ENCODE measurements at places on chromosomes 6 and 20.

DNA sequence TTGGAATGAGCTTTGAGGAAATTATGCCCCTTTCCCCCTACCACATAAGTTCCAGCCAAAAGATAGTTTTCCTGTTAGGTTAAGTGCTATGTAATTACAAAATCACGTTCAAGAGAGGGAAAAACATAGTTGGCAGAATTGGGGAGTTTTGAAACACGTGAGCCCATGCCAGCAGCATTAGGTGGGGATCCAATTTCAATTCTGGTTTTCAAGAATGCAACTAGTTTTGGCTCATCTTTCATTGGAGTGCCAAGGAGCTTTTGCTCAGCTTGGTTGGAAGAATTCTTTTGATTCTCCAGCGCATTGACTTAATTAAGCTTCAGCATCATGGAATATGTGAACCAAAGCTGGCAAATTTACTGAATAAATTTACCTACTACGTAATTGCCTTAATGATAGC lies 95.9 kb downstream of the SAMD5 start:
- no peak for DNase-seq

DNA sequence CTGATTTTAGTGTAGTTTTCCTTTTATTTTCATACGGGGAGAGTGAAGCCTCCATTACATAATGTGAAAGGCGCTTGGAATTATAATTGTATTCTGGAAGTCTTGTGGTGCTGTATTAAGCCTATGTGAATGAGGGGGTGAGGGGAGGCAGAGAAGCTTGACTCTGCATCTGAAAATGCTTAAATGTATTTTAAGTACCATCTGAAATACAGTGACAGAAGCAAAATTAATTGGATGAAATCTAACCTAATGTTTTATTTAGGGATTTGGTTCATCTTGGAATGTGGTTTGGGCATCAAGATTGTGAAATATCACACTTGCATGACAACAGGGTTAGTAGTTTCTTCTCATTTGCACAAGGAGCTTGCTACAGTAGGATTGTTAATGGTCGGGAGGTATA lies 41.2 kb downstream of the TMEM200A start:
- no peak for DNase-seq

- no peak for DNase-seq
Measured at GRCh38 chr20:7836076-7836475, 104.2 kb downstream of the HAO1 start.

- no peak for DNase-seq
Measured at GRCh38 chr20:36362261-36362660, 56.1 kb downstream of the DLGAP4 start.

DNA sequence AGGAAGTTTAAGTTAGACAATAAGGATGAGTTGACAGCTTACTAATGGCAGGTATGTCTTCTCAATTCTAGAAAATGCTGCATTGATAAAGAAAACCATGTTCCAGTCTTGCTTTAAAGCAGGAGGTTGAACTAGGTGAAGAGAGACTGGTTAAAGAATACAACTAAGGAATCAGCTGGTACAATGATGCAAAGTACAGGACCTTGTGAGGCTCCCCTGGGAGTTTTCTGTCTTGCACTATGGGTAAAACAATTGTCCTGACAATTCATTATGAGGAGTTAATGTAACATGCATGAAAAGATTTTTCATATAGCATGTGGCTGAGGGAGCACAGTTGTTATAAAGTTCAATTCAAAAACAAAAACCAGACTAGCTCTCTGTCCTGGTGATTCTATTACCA lies 157.2 kb downstream of the BMP2 start:
- no peak for DNase-seq

DNA sequence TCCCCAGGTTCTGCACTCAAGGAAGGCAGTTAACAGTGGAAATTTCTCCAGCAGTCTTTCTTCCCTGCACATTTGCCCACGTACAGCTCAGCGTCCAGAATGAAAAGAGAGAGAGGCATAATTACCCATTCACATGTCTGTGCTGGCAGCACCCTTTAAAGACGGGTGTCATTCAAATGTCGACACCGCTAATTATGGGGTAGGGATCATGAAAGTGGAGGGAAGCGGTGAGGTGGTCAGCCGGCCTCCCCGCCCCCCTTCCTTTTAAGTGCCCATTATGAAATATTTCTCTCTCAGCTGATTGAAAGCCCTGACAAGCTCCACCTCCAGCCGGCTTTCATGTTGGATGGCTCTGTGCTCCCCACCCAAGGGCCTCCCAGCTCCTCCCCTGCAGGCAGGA lies 246.1 kb downstream of the BMP7 start:
- no peak for DNase-seq

DNA sequence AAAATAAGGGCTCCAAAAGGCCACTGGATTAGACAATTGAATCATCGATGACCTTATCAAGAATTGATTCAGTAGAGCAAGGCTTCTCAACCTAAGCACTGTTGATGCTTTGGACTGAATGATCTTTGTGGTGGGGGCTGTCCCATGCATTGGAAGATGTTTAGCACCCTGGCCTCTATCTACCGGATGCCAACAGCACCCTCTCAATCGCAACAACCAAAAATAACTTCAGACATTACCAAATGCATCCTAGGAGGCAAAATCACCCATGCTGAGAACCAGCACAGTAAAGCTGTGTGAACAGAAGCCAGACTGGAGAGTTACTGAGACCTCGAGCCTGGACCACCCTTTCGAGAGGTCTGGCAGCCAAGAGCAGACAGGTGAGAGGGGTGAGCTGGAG lies 67.5 kb downstream of the TBC1D7 start:
- DNase-seq: no peak

DNA sequence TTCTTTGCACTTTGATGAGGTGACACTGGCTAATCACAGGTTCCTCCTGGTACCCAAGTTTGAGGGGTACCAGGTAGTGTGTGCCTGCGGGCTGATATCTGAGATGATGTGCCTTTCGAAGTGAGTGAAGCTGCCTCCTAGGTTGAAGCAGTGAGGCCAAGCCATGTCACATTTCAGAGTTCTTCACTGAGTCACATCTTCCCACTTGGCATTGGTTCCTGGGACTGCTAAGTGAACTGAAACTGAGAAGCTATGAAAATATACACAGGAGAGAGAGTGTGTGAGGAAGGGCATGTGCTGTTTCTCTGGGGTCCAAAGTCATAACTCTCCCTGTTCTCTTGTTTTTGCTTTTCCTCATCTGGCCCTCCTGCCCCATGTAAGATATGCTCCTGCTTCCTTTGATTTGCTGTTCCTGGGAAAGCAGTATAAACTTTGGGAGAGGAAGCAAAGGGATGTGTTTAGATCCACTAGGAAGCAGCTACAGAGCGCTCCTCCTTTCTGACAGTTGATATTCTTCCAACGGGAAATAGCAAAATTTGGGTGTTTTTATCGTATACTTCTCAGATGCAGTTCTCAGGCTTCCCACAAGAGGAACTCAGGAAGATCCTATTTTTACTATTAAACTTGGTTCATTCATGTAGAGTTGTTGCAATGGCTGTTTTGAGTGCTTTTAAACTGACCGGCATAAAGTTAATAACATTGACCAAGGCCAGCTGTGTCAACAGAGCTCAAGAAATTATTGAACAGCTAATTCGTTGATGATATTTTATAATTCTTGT lies 153.7 kb downstream of the MOXD1 start:
- DNase-seq: no peak

DNA sequence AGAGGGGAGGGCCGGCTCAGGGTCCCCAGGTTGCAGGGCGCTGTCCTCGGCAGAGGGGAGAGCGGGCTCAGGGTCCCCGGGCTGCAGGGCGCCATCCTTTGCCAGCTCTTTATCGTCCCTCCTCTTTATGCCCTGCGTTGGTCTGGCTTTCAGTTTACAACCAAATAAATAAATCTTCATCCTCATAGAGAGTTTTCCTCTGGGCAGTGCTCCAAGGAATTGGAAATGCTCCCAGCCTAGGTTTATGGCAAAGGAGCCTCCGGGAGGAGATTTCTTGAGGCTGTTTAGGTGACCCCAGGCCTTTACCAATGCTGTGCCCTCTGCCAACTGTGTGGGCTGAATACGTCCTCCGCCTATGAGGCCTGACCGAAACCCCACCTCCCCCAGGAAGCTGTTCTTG lies 60.2 kb downstream of the CHMP4B start:
- DNase-seq: no peak

- DNase-seq: no peak
Measured at GRCh38 chr20:10059006-10059405, 24.2 kb downstream of the ANKEF1 start.

GRCh38 chr20:46798430-46798829 lies 89.0 kb downstream of the SLC2A10 start:
- DNase-seq: no peak

GRCh38 chr6:154337406-154338005 lies 19.1 kb downstream of the IPCEF1 start:
- DNase-seq: no peak

DNA sequence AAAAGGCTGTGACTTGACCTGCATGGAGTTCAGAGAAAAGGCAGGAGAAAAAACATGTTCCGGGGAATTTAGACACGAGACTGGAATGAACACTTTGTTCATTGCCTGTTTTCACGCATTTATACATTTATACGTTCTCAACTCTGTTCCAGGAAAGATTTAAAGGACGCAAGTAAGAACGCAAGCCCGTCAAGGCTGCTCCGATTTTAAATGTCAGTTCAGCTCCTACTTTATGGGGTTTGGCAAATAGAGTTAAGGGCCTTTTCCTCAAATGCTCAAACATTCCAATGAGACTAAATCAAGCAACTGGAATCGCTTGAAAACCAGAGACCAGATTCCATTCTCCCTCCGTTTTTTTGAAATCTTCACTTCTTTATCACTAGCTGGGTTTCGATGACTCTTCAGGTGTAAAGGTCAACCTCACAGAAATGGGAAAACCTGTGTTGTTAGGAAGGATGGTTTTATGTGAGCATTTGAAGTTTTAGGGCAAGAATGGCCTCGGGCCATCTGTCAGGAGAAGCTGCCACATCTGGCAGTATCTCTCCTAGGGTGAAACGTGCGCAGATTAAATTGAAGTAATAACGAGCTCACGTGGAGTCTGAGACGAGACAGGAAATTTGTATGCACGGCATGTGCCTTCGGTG lies 24.9 kb downstream of the TTLL2 start:
- DNase-seq: no peak

- no peak for DNase-seq
Measured at GRCh38 chr6:53309901-53310300, 38.8 kb downstream of the ELOVL5 start.

- no peak for DNase-seq
Measured at GRCh38 chr6:158344534-158344933, 32.3 kb downstream of the TULP4 start.

DNA sequence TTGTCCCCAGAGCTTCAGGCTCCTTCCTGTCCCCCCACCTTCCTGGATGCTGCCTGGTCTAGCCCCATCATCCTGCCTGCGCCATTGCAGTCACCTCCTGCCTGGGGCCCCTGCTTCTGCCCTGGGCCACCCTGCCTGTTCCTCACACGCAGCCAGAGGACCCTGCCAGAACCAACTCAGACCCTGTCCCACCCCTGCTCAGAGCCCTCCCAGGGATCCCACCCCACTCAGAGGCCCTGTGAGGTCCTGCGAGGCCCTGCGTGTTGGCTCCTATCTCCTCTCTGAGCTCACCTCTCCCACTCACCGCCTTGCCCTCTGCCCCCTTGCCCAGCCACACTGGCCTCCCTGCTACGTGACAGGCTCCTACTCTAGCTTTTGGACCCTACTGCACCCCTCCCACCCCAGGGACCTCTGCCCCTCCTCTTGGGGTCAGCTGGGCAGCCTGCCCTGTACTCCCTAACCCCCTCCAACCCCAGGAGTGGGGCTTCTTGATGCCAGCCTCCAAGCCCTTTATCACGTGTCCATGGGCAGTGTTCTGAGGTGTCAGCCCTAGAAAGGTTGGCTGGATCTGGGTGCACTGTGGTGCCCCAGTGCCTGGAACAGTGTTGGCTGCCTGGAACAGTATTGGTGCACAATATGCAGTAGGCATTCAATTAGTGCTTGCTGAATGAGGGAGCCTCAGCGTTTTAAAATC lies 68.3 kb downstream of the CEBPB start:
- no peak for DNase-seq

GRCh38 chr6:128368213-128368944 lies 152.0 kb downstream of the PTPRK start:
- DNase-seq: no peak

GRCh38 chr6:139323511-139324300 lies 31.9 kb upstream of the TXLNB start:
- DNase-seq: peak; percentile 59

DNA sequence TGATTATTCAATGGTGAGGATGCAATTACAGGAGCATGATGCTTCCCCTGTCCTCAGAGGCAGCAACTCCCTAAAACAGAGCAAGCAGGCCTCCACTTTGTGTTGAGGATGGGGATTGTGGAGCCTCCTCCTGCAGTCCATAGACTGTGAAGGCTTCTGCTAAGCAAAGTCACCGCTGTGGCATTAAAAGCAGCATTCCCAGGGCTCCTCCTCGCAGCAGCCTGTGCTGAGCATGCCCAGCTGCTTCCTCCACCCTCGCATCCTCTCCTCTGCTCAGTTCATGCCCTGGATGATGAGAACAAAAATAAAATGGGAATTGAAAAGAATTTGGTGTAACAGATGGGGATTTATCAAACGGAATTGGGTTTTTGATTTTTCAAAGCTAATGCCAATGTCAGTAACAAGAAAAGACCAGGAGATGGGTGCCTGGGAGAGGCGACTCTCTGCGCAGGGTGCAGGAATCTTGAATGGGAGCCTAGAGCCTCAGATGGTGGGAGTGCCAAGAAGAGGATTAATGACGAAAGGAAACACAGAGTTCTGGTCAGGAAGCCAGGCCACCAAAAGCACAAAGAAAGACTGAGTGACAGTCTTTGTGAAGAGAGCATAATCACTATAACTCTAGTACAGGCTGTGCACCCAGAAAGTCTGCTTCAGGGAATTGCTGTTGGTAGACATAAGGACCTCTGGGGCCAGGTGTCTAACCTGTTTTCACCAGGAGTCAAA lies 347.6 kb downstream of the TPBG start:
- no peak for DNase-seq

- no peak for DNase-seq
Measured at GRCh38 chr6:85436411-85436810, 13.5 kb upstream of the NT5E start.

DNA sequence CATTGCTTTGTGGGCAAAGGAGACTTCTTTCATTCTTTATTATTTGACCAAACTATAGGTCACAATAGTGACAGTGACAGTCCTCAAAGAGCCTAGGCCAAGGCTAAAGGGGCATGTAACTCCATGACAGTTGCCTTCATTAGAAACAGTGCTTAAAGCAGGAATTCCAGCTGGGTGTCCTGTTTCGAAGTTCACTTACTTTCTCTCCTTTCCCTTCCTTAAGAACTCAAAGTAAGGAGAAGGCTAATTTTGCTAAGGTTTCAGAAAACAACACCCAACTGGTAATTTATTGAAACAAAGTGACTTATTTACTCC lies 48.1 kb upstream of the HEY2 start:
- DNase-seq: no peak

DNA sequence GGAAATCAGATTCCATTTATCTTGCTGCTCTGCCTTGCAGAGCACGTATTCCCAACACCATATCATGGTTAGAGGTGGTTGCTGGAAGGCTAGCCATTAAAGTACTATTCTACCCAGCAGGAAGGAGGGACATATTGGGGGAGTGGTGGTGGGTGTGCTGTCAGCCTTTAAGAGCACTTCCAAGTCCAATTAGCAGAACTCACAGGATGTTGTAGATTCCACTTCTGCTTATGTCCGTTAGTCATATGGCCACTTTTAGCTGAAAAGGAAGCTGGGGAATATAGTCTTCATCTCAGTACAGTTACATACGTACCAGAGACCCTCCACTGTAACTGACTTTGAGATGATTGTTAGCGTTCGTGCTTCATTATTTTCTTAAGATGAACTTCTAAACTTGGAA lies 94.4 kb downstream of the SAMD3 start:
- no peak for DNase-seq

GRCh38 chr6:6987749-6988148 lies 120.0 kb upstream of the RREB1 start:
- no peak for DNase-seq
